ENCODE measurements at places on chromosomes 7 and 10.
A peak's percentile ranks its signal among the peaks of the same experiment; 100 is the strongest.

- DNase-seq = no peak
These were observed 15.4 kb downstream of the TFAM start for GRCh38 chr10:58400609-58401008.

GRCh38 chr10:75553550-75553949, 122.1 kb downstream of the LRMDA start:
- no peak for DNase-seq

DNA sequence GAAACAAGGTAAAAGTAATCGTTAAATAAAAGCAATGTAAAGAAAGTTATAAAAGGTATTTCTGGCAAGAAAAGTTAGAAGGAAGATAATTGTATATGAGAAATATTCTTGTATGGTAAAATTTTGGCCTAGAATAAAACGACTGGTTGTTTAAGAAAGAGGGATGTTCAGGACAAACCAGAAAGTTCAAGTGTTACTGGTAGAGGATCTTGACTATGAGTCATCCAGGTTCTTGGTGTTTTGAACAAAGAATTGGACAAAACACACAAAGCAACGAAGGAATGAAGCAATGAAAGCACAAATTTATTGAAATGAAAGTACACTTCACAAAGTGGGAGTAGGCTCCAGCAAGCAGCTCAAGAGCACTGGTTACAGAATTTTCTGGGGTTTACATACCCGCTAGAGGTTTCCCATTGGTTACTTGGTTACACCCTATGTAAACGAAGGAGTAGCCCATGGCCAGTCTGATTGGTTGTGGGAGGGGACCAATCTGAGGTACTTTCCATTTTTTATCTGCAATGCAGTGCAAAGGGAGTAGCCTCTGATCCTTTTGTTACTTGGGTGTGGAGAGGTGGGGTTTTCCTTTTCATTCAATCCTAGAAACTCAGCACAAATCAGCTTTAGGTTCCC, 22.4 kb upstream of the GARS1 start:
- DNase-seq = no peak

GRCh38 chr7:52961084-52961483, 74.3 kb upstream of the POM121L12 start:
- no peak for DNase-seq

GRCh38 chr7:37040330-37040729, 316.0 kb upstream of the AOAH start:
- no peak for DNase-seq

- no peak for DNase-seq
These were observed 1157.4 kb upstream of the AUTS2 start for GRCh38 chr7:68440866-68441265.

GRCh38 chr7:124728610-124729009, 37.0 kb downstream of the GPR37 start:
- DNase-seq = no peak

- DNase-seq = peak; percentile 76
These were observed 20.8 kb downstream of the CYTH3 start for GRCh38 chr7:6251653-6252052.

DNA sequence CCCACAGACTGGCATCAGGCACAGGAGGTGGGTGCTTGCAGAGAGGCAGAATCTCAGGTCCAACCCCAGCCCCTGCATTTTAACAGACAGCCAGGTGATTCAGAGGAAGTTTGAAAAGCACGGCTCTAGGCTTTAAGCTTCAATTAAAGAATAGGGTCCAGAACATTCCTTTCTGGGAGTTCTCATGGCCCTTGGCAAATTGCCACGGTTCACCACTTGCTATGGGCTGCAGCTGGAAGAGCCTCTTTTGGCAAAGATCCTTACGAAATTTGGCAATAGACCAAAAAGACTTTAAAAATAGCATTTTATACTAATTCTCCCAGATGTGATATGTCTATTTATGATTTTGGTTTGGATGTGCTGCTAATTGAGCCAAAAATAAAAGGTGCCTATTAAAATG, 148.1 kb downstream of the ITGA8 start:
- peak; percentile 86 for DNase-seq

DNA sequence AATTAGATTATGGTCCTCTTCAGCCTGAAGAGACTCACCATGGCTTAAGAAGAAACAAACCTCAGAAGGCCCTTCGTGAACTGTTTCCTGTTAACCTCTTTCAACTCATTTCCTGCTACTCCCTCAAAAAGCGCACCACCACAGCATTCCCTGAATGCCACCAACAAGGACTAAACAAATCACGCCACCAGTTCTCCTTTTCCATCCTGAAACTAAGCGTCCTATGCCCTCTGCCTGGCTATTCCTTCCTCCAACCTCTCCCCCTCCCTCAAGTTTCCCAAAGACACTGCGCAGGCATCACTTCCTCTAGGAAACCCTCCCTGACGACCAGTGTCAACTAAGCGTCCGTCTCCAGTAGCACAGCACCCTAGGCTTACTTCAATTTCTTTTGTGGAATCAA, 12.0 kb downstream of the YWHAG start:
- no peak for DNase-seq

DNA sequence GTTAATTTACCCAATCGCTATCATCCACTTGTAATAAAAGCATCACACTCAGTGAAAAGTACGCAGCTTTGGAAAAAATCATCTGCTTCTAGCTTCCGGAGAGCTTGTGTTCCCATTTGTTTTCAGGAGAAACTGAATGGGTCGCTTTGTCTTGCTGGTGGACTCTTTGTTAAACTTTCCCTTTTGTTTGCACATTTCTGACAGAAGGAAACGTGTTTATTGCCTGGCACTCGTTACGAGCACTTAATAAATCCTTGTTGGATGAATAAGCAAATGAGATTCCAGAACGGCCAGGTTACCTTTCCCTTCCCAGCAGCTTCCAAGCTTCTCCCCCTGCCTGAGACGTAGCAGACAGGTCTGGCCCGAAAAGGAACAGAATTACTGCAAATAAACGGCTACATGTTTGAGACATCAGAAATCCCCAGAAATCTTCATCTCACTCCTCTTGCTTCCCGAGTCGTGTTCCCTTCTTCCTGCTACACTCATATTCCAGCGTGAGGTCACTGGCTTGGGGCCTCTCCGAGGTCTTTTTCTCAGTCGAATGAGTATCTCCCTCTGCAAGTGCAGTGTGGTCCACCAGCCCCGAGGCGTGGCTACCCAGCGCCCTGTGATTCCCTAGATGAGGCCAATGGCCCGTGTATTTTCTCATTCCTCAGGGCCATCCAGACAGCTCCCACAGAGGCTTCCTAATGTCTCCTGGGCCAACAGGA, 167.2 kb downstream of the FRMD4A start:
- no peak for DNase-seq

DNA sequence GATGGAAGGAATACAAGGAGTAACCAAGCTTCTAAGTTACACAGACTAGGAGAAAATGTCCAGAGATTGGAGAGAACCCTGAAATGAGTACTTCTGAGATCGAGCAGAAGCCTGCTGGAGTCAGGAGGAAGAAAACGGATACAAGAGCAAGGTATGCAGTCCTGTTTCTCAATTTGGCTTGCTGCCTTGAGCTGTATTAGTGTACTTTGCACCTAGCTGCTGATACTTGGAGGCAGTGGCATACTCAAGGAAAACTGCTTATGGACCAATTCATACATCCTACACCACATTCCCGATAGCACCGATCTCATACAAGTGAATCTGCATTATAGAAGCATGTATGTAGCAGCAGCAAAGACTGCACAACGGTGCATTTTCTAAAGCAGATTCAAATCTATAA, 14.4 kb downstream of the PIP4K2A start:
- no peak for DNase-seq

- DNase-seq = no peak
These were observed 4.7 kb downstream of the RARRES2 start for GRCh38 chr7:150336746-150337145.

- peak; percentile 60 for DNase-seq
These were observed 37.3 kb downstream of the INPP5A start for GRCh38 chr10:132574783-132575319.

- DNase-seq = no peak
These were observed 113.8 kb upstream of the ADCY1 start for GRCh38 chr7:45460379-45460778.

DNA sequence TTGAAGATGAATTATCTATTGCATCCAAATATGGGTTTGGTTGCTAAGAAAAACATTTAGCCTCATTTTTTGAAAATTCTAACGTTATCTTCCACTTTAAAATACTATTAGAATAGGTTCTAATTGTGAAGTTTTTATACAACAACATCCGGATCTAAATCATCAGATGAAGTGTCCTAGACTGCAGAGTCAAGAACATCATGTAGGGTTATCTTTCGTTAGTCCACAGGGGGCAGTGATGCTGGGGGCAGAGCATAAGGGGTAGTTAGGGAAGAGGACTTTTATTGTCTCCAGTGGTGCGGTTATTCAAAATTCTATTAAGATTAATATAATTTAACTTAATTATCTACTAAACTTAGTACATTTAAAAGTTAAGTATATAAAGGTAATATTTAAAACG, 990.6 kb upstream of the PHF14 start:
- DNase-seq = no peak

GRCh38 chr7:18144166-18144565, 116.5 kb upstream of the PRPS1L1 start:
- no peak for DNase-seq

DNA sequence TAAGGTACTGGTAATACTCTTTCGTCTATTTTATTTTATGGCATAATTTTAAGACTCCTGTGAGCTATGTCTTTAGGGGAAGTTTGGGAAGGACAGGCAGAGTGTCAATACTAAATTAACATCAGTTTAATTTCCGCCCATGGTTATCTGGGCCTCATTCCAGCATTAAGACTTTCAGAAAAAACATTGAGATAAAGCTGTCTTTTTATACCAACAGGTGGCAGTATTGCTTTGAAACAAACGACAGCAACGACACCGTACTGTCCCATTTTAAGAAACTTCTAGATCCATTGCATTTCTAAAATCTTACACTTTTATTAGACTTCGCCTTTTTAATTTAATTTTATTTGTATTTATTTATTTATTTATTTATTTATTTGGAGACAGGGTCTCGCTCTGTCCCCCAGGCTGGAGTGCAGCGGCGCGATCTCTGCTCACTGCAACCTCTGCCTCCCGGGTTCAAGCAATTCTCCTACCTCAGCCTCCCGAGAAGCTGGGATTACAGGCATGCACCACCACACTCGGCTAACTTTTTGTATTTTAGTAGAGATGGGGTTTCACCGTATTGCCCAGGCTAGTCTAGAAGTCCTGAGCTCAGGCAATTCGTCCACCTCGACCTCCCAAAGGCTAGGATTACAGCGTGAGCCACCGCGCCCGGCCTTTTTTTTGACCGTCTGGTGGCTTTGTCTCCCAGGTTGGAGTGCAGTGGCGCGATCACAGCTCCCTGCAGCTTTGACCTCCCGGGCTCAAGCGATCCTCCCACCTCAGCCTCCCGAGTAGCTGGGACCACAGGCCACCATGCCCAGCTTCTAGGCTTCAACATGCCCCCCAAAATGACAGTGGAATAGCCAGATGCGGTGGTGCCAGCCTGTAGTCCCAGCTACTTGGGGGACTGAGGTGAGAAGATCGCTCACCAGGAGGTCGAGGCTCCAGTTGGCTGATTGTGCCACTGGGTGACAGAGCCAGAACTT, 78.7 kb upstream of the C1GALT1 start:
- peak; percentile 66 for DNase-seq

DNA sequence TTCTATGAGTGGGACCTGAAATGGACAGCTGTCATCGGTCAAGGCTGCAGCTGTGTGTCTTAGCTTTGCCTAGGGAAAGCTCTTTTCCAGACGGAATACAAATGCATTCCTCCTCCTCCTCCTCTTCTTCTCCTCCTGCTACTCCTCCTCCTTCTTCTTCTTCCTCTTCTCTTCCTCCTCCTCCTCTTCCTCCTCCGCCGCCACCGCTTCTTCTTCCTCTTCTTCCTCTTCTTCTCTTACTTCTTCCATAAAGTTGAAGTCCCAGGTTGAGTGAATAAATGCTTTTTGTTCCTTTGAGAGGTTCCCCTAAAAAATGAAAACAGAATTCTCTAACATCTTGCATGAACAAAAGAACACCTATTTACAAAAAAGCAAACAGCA, 28.7 kb downstream of the KLF6 start:
- DNase-seq = no peak

- no peak for DNase-seq
These were observed 188.7 kb downstream of the PLXNA4 start for GRCh38 chr7:132387596-132387995.

DNA sequence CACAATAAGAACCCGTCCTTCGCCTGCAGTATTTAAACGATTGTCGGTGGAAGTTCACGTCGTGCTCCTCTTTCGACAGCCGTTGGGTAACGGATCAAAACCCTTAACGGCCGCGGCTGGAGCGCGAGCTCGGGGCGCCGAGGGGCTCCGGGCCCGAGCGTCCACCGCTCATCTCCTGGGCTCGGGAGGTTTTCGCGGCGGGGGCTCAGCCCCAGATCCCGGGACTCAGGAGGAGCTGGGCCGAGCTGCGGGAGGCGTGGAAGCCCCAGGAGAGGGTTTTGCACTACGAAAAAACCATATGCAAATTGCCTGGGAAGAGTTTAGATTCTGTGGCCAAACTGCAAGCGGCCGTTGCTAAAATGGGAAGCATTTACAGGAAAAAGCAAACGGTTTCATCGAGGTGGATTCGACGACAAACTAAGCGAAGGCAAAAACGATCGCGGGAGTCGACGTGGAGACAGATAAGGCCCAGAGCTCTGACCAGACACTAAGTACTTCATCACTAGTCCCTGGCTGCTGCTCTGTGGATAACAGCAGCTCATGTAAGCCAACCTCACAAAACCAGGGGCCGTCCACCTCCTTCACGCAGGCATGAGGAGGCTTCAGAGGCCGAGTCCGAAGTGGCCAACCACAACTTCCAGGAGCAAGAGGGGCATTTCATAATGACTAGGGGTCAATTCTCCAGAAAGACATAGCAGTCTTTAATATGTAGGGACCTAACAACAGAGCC, 129.7 kb downstream of the MARCHF5 start:
- DNase-seq = no peak

DNA sequence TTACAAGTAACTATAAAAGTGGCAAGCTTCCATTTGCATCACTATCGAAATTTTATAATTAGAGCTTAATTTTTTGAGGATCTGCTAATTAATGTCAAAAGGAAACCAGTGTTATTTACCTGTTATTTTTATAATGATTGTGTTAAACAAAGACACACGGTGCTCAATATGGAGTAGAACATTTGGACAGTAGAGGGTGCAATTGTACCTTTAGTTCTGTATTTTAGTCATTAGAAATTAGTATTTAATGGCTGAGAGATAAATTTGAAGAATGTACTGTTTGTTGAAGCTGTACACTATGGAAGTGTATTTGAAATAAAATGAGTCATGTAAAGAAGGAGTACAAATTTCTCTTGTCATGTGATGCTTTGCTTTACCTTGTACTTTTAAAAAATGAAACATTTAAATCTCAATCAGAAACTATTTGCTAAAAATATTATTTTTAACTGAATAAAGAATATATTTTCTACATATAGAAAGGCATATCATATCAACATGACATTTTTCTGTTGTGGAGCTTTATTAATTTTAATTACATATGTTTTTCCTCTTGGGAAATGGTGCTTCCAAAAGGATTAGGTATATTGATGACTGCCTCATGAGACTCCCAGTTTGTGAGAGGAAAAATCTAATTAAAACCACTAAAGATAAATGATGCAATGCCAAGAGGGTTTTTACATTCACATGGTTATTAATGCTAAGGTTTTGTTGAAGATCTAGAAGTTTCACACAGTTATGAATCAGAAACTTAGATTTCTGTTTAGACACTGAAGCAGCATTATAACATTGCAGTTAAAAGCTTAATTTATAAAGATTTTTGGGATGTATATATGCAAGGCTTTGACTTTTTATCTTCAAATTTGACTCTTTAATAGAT, 10.4 kb upstream of the PRKG1 start:
- peak; percentile 65 for DNase-seq
